ENCODE measurements at places on chromosomes 16 and 17. TPM values are rescaled to one million over a fixed set of nuclear protein-coding genes. Genes with fewer than 3 reads are reported as not detected.

Gene NPIPB13
- total RNA-seq: 9.9 TPM

DNA sequence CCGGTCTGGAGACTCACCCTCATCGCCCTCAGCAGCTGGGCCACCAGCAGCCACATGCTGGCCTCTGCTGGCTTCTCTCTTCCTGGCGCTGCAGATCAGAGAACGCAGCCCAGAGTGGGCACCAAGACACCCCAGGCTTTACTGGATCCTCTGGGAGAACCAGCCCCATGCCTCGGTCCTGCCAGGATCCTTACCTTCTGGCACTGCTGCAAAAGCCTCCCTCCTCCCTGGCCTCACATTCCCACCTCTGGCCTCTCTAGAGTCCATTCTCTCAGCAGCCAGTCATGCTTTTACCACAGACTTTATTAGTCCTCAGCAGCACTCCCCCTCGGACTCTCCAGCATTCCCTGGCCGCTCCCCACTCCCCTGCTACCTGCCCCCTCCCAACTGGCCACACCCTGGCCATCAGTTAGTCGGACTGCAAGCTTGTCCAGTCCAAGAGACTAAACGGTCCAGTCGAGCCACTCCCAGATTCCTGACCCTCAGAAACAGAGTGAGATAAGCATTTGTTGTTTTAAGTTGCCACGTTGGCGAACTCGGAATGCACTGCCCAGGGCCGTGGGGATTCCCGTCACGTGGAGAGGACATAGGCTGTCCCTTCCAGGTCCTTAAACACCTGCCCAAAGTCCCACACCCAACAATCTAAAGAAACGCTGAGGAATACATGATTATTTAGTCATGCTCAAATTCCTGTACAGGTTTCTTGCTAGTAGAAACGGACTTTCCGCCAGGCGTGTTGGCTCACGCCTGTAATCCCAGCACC is 5.9 kb upstream of the SPG7 start:
- no peak for DNase-seq

Gene APOBR
- total RNA-seq: not detected

Gene ITGB3
- total RNA-seq: 11.4 TPM

GRCh38 chr17:60439501-60439900 is 17.2 kb downstream of the CHCT1 start:
- no peak for DNase-seq

- DNase-seq: no peak
Observed at GRCh38 chr17:57888311-57889216, 38.7 kb upstream of the MRPS23 start.

Gene ZSWIM7
- 16.7 TPM for total RNA-seq

GRCh38 chr17:82126556-82127314 is 28.7 kb upstream of the FASN start:
- no peak for DNase-seq

GRCh38 chr16:81457326-81458133 is 12.9 kb downstream of the CMIP start:
- no peak for DNase-seq

DNA sequence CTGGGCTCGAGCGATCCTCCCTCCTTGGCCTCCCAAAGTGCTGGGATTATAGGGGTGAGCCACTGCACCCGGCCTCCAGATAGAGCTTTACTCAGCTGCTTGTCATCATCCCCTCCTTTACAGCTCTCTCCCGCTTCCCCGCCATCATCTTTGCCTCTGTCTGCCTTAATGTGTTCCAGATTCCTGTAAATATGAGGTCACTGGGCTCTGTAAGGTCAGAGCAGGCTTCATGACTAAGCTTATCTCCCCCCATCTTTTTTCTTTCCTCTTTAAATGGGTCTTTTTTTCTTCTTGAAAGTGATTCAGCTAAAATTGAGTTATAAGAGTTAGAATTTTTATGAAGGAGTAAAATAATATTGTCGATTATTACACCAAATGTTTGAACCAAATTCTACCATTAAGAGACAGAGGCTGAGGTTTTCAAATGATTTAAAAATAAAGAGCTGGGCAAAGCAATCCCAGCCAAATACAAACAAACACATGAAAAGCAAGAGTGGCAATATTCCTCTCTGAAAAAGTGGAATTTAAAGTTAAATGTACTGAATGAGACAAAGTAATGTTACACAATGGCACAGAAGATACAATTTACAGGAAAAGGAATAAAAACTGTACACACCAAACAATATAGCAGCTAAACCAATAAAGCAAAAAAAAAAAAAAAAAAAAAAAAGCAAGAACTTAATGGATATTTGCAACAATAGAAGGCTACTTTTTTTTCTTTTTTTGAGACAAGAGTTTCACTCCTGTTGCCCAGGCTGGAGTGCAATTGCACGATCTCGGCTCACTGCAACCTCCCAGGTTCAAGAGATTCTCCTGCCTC is 62.1 kb downstream of the CRISPLD2 start:
- DNase-seq: no peak

DNA sequence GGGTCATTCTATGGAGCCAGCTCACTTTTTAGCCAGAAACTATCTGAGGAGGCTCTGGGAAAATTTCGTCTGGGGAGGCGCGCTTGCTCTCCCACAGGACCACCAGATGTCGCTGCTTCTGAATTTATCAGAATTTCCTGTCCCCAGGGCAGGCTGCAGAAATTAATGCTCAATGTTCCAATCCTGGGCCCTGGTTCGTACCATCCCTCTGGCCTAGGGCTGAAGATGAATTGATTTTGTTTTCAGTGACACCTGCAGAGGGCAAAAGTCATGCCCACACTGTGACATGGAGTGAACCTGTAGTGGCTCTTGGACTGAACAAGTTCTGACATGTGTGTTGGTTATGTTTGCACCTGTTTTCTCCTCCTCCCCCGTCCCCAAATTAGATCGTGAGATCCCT is 482.6 kb downstream of the NPIPA7 start:
- no peak for DNase-seq

GRCh38 chr16:52283018-52283417 is 263.9 kb downstream of the TOX3 start:
- no peak for DNase-seq

GRCh38 chr16:28321700-28322411 is 29.5 kb downstream of the SBK1 start:
- DNase-seq: no peak

GRCh38 chr17:62657145-62657665 is 29.7 kb downstream of the MRC2 start:
- DNase-seq: peak; percentile 2

Gene FBXW10B
- 1.1 TPM for total RNA-seq

GRCh38 chr17:63658366-63658765 is 36.1 kb downstream of the MAP3K3 start:
- no peak for DNase-seq

- DNase-seq: no peak
Observed at GRCh38 chr16:49664221-49665215, 191.4 kb downstream of the ZNF423 start.

GRCh38 chr16:6884002-6884401 is 448.6 kb upstream of the RBFOX1 start:
- no peak for DNase-seq

DNA sequence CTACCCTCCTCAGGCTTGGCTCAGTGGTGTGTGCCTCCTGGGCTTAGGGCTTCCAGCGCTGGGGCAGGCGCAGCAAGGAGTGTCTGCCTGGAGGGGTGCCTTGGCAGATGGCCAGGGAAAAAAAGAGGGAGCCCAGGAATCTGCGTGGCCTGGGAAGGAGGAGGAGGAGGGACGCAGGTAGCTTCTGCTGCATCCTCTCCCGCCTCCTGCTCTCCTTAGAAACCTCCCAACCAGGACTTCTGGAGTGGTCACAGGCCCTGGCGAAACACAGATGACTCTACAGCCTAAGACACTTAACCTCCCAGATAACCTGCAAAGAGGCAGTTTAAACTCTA is 7.3 kb upstream of the BCAR1 start:
- DNase-seq: no peak

- no peak for DNase-seq
Observed at GRCh38 chr17:16973760-16974540, 2.0 kb upstream of the TNFRSF13B start.

GRCh38 chr17:34571428-34572130 is 7.8 kb upstream of the TMEM132E start:
- DNase-seq: no peak

- DNase-seq: no peak
Observed at GRCh38 chr17:62307196-62307595, 73.2 kb upstream of the EFCAB3 start.

DNA sequence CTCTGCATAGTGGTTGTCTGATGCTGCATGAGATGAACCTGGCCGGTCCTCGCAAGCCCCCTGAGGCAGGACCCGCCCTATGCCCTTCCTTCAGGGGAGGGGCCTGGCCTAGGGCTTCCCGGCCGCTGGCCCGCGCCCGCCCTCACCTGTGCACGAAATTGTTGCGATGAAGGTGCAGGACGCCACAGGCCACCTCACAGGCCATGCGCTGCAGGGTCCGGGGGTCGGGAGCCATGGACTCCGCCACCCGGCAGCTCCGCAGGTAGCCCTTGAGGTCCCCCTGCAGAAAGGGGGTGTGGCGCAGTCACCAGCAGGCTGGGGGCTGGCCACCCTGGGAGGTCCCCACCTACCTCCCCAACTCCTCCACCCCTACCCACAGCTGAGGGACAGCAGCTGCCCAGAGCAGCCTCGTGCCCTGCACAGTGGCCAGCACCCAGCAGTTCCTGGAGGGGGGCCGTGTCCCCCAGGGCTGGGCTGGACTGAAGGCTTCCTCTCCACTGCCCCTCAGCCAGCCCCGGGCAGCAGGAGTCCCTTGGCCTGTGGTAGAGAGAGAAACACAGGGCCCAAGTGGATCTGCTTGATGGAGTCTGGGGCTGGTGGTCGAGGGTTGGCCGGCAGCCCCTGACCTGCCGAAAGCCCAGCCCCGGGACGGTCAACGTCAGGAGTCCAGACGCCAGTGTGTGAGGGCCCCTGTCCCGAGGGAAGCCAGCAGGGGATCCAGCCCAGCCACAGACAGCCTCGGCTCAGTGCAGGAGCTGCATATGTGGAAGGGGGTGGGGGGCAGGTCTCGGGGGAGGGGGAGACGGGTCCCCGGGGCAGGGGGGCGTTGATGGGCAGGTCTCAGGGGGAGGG is 38.8 kb upstream of the PVALEF start:
- no peak for DNase-seq

DNA sequence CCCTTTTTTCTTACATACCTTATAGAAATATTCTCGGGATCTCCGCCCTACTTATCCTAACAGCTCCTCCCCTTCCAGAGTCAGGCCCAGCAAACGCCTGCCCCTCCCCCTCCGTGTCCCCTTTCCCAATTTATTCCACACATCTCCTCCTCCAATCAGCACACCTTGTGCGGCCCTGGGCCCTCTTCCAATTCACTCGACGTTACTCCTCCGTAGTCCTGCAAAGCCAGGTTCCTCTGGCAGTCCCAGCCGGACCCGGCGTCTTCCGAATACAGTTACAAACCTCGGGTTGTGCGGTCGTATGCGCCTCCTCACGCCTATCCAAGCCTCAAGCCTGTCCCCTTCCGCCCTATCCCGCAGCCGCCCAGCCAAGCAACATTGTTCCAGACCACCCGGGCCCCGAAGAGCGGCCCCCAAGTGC is 677 bp downstream of the CBX1 start:
- peak; percentile 88 for DNase-seq

DNA sequence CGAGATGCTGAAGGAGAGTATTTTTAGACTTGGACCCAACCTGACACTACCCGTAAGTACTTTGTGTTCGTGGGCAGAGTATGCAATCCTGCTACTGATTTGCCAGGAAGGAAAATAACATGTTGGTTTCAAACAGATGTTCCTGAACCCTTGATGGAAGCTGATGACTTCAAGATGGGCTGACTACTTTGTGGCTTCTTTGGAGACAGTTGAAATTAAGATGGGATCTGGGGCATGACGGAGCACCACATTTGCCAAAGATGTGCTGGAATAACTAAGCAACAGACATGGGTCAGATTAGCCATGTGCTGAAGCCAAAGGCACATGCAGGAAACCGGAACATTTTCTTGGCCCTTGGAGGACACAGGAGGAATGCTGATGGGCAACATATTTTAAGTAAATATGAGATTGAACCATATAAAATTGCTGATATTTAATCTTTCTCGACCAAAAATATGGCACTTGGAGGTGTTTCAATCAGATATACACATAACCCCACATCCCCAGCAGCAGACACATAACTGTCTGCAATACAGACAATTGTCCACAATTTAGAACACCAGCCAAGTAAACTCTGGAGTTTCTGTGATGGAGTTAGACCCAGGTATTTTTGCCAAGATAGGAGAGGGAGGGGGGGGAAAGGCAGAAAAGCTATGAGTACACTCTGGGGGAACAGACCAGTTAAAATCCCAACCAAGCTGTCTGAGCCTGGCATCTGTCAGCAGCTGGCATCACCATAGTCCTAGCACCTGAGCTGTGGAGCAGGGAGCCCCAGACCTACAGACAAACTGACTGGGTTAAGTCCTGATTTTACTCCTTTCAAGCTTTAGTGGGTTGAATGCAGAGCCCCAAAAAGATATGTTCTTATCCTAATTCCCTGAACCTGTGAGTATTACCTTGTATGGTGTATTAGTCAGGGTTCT is 329.4 kb upstream of the CDH5 start:
- no peak for DNase-seq

DNA sequence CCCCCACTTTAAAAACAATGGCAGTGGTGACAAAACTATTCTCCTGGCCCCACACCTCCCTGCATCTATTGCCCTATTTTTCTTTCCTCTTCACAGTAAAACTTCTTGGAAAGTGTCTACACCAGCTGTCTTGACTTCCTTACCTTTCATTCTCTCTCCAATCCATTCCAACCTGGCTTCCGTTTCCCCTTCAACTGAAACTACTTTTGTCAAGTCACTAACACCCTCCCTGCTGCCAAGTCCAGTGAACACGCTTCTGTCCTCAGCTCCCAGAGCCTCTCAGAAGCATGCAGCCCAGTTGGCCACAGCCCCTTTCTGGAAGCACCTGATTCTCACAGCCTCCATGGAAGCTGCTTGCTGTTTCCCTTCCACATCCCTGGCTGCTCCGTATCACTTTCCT is 4.0 kb upstream of the SCN4A start:
- DNase-seq: no peak

Data from chondrocyte (in vitro differentiated cells).